ENCODE measurements at places on chromosomes 2 and 18.

- no peak for DNase-seq
These were observed 10.6 kb upstream of the SFT2D3 start for GRCh38 chr2:127690696-127691095.

DNA sequence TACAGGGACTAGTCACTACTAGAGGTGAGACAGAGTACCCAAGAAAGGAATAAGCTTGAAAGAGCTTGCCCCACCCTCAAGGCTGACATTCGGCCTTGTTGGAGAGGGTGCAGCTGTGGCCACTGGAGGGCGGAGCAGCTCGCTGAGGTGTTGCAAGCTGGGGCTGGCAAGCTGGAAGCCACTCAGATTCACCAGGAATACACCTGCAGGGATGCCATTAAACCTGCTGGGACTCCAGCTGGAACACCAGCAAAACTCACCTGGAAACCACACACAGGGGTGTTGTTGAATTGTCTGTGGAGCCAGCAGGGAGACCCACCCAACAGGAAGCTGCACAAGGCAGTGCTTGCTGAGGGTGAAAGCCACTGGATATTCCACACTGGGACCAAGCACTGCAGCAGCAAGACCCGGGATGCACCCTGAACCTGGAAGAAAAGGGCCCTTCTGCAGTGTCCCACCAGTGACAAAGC lies 26.1 kb downstream of the KCTD18 start:
- peak; percentile 8 for DNase-seq

- no peak for DNase-seq
These were observed 69.4 kb downstream of the LOXHD1 start for GRCh38 chr18:46587600-46587999.

GRCh38 chr2:96874198-96874831 lies 4.4 kb upstream of the SEMA4C start:
- DNase-seq, result no peak

- DNase-seq, result no peak
These were observed 92.5 kb downstream of the SP3 start for GRCh38 chr2:173872714-173873113.

DNA sequence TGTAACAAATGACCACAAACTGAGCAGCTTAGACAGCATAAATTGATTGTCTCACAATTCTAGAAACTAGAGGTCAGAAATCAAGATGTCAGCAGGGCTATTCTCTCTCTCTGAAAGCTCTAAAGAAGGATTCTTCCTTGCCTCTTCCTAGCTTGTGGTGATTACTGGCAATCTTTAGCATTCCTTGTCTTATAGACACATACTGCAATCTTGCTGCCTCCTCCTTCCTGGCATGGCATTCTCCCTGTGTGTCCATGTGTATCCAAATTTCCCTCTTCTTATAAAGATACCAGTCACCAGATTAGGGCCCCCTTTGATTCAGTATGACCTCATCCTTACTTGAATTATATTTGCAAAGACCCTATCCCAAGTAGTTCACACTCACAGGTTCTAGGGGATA lies 2.3 kb downstream of the ASB3 start:
- DNase-seq, result no peak

GRCh38 chr2:180849851-180850250 lies 130.6 kb upstream of the UBE2E3 start:
- DNase-seq, result no peak

DNA sequence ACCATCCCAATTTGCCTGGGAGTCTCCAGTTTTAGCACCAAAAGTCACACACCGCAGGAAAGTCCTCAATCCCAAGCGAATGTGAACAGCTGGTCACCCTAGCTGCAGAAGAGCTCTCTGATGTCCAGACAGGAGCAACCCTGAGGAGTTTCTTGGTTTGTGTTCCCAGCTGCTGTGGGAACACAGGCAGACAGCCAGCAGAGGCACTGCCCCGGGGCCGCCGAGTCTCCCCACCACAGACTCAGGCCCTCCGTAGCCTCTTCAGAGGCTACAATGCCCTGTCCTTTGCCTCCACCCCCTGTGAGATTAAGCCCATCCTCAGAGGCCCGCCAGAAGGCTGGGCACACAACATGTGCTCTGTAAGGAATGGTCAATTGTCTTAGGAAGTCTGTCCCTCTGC lies 111.5 kb downstream of the TTC32 start:
- DNase-seq, result no peak

- peak; percentile 94 for DNase-seq
These were observed at the start of gene REL for GRCh38 chr2:60881047-60881932. Gene REL, plus strand, starts transcription at chr2:60881574. Its CDS starts 267 bp downstream, at chr2:60881841.

- DNase-seq, result peak; percentile 40
These were observed 297.5 kb downstream of the PIEZO2 start for GRCh38 chr18:10851824-10852319.

- no peak for DNase-seq
These were observed 46.8 kb downstream of the RHBDD1 start for GRCh38 chr2:226882606-226883005.

DNA sequence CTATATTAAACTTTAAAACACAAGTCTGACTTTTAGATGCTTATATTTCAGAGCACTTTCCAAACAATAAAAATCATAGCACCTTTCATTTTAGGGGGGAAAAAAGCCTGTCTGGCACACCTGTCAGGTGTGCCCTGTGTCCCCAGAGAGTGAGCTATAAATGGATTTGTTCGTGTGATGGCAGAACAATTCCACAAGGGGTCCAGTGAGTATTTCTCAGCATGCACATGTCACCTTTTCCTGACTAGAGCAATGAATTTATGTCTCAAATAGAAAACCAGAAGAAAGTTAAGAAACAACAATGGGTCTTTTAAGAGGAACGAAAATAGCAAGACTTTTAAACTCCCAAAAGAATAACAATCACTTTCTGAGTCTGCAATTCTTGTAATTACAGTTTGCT lies 55.9 kb downstream of the ACVR1C start:
- peak; percentile 7 for DNase-seq

GRCh38 chr2:40543381-40543780 lies 91.5 kb upstream of the SLC8A1 start:
- DNase-seq, result no peak

DNA sequence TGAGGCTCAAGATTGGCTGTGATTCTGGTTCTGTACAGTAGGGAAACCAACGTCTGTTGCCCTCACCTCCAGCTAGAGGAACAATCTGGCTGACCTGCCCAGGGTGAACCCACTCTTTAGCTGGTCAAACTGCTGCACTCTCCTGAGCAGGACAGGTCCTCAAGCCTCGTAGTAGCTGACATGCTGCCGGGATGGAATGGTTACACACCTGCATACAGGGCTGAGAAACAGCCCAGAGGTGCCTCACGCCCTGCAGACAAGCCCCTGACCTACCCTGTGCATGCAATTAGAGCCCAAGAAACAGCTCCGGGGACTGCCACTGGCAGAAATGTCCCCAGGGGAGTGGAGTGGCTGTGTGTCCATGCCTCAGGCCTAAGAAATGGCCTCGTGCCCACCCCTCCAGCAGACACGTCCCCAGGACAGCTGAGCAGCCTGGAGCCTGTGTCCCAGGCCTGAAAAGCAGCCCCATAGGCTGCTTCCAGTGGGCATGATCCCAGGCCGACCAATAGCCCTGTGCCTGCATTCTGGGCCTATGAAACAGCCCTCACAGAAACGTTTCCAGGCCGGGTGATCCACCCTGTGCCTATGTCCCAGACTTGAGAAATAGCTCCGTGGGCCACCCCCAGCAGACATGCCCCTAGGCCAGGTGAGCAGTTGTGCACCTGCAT lies 25.4 kb downstream of the BOLL start:
- no peak for DNase-seq

GRCh38 chr2:204483608-204484081 lies 61.6 kb upstream of the PARD3B start:
- DNase-seq, result no peak

DNA sequence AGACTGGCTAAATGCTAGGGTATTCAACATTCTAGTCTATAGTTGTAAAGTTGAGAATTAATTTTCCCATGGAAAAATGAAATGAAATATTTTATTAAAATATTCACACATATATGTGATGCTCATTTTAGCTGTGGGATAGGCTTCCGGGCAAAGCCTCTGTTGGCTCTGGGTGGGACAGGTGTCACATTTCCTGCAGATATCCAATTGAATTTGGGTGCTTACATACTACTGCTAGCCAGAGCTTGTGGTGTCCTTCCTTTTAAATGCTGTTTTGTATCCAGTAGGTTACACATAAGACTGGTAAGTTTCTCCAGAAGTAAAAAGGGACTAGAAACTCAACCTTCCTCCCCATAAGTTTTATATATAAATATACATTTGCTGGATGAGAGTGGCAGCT lies 73.8 kb downstream of the RPRM start:
- no peak for DNase-seq

- no peak for DNase-seq
These were observed 48.1 kb upstream of the VPS54 start for GRCh38 chr2:64067326-64067725.

GRCh38 chr2:18930971-18931370 lies 341.6 kb upstream of the NT5C1B start:
- no peak for DNase-seq

- DNase-seq, result no peak
These were observed 33.0 kb downstream of the KCNIP3 start for GRCh38 chr2:95329891-95330793.

GRCh38 chr2:73035899-73036711 lies 35.4 kb downstream of the SFXN5 start:
- no peak for DNase-seq

DNA sequence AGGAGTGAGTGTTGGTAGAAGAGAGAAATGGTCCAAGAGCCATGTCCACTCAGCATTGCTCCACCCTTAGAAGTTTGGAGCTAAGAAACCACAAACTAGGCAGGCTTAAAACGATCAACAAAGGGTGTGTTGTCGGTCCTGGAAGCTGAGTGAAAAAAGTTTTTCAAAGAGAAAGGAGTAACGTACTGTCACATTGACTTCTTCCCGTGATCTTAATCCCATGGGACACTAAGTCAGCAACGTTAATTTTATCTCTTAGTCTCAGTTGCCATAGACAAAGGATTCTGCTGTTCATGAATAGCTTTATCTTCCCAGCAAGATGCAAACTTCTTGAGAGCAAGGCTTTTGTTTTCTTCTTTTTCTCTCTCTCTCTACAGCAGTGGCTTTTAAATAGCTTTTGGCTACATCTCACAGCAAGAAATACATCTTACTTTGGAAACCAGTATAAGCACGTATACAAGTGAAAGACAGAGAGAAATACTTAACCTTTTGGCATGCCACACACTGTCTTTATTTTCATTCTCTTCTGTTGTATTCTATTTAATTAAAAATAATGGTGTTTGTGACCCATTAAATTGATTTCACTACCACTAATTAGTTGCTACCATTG lies 377.4 kb downstream of the TGIF1 start:
- DNase-seq, result peak; percentile 51

- DNase-seq, result no peak
These were observed 960.3 kb upstream of the SLC39A10 start for GRCh38 chr2:194696690-194697089.

- no peak for DNase-seq
These were observed 201.2 kb downstream of the PIK3C3 start for GRCh38 chr18:42156281-42156680.
